ENCODE measurements at places on chromosomes 5 and 9.
A peak's percentile ranks its signal among the peaks of the same experiment; 100 is the strongest.

DNA sequence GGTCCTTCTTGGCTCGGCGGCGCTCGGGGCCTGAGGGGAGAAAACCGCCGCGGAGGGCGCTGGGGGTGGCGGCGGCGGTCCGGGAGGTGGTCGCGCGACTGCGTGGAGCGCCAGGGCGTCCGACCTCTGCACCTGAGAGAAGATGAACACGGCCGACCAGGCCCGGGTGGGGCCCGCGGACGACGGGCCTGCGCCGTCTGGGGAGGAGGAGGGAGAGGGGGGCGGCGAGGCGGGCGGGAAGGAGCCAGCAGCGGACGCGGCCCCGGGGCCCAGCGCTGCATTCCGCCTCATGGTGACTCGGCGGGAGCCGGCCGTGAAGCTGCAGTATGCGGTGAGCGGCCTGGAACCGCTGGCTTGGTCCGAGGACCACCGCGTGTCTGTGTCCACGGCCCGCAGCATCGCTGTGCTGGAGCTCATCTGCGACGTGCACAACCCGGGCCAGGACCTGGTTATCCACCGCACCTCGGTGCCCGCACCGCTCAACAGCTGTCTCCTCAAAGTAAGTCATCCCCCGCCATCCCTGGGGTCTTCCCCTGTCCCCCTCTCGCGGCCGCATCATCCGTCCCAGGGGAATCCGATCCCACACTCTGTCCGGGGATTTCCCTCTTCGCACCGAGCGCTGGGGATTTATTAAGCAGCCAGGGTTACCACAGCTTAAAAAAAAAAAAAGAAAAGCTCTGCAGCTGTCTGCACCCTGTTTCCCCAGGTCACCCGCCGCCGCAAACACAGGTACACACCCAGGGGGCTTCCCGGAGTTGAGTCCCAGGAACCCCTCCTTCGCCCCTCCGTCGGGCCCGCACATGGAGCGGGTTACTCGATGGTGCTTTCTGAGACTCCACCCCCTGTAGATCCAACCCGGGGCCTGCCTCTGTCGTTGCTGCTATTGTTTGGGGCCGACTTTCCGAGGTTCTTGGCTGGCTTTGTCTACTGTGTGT lies at the start of gene GTF3C4:
Gene GTF3C4, plus strand, starts transcription at position 8 of the 935 bp plus-strand sequence. Its CDS starts 135 bp downstream, at position 143.
- no peak for DNase-seq

GRCh38 chr5:161311965-161312364 lies 234.6 kb downstream of the GABRB2 start:
- no peak for DNase-seq

- DNase-seq: no peak
These were observed 154.6 kb upstream of the GHR start for GRCh38 chr5:42268630-42269029.

GRCh38 chr9:14547245-14548060 lies 145.8 kb downstream of the ZDHHC21 start:
- no peak for DNase-seq

DNA sequence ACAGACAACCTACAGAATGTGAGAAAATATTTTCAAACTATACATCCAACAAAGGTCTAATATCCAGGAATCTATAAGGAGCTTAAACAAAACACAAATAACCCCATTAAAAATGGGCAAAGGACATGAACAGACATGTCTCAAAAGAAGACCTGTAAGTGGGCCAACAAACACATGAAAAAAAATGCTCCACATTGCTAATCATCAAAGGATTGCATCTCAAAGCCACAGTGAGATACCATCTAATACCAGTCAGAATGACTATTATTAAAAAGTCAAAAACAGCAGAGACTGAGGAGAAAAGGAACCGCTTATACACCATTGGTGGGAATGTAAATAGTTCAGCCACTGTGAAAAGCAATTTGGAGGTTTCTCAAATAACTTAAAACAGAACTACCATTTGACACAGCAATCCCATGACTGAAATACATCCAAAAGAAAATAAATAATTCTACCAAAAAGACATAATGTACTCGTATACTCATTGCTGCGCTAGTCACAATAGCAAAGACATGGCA lies 39.1 kb upstream of the C5orf63 start:
- no peak for DNase-seq

DNA sequence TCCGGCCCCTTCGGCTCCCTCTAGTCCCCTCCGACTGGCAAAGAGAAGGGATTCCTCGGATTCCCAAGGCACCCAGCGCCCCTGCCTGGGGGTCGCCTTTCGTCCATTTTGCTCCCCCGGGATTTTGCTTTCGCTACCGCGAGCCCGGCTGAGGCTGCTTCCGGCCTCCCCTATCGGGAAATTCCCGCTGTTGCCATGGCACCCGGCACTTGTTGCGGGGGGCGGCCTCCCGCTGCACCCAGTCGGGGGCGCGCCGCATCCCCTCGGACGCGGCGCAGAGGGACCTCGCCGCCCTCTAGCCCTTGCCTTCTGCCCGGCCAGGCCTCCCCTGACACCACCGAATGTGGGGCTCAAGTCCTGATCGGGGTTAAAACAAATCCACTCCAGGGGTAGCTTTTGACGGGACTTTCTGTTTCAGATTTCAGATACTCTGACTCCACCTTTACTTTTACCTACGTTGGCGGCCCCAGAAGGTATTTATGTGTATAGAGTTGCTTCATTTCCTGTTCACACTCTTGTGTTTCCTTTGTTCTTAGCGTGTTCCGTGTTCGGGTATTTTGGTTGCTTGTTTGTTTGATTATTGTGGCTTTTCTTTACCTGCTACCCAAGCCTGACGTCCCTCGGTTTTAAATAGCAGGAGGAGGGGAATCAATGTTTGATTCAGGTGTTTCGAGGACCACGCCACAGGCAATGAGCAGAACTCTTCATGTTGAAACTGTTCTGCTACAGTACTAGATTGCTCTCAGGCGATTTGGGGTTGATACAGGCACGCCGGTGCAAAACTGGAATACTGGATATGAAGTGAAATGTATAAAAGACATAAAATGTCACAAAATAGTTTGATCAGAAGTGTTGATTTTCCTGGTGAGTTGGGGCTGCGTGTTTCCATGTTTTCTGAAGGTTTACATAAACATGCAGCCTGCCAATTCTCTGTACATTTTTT lies 1.5 kb downstream of the PARP8 start:
- DNase-seq: peak; percentile 75

DNA sequence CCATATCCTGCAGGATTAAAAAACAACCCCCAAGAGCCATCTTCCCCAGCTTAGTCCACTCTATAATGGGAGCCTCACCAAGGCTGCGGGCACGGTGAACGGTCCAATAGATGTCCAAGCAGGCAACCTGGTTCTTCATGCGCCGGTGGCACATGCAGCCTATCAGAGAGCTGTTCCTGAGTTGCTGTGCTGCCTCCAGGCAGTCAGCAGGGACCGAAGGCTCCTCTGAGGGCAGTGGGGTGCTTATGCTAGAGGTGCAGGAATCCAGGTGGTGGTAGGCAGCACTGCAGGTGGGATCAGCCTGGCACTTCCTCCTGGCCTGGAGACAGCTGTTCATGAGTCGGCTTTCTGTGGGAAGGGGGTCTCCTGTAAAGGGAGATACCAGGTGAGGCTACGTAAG lies 10.2 kb downstream of the GFRA3 start:
- DNase-seq: no peak

GRCh38 chr5:128825826-128826225 lies 139.5 kb upstream of the SLC27A6 start:
- no peak for DNase-seq

- DNase-seq: no peak
These were observed 33.6 kb downstream of the NR2F1 start for GRCh38 chr5:93616538-93617174.

- DNase-seq: no peak
These were observed 1.4 kb upstream of the CHSY3 start for GRCh38 chr5:129902816-129903215.

DNA sequence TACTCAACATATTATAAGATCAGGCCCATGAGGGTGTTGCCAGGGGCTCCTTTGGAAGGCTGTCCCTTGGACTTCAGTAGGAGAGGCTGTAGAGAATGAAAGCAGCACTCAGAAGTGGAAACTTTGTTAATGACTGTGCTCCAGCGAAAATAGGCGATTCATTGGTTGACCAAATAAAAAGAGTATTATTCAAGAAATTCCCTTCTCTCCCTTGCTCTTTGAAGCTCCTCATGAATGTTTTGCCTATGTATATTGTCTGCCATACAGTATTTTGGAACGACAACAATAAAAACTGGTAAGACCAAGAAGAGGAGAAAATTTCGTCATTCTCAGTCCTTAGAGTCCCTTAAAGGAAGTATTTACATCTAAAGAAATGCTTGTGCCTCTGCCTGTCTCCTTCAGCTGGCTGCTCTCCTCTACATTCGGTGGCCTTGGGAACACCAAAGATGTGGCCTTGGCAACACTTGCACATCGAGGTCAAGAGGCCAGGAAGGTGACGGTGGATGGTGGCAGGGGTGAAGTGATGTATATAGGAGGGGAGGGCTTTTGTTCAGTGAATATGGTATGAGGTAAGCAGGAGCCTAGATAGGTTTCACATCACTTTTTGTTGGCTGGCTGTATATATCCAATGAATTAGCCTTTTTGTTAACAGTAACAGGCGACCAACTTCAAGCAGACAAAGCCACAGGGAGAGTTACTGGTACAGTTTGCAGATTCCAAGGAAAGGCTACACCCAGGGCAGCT lies 95.0 kb upstream of the ACTBL2 start:
- DNase-seq: no peak

- DNase-seq: no peak
These were observed 40.2 kb downstream of the NAIF1 start for GRCh38 chr9:128026773-128027541.

DNA sequence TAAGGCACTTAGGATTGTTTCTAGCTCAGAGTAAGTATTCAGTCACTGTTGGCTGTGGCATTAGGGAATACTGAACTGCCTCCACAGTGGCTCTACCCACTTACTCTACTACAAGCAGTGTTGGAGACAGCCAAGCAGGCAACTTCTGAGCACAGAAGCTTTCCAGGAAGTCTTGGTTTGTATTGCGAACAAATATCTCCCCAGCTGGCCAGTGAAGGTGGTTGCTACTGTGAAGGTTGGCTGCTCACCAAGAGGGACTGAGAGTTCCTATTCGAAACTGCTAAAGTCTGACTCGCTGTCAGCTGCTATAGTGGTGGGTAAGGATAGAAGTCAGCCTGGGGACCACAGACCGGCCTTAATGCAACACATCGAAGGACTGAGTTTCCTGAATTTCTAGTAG lies 319.1 kb downstream of the KIF4B start:
- DNase-seq: no peak

GRCh38 chr9:17742067-17742466 lies 163.2 kb downstream of the SH3GL2 start:
- no peak for DNase-seq

DNA sequence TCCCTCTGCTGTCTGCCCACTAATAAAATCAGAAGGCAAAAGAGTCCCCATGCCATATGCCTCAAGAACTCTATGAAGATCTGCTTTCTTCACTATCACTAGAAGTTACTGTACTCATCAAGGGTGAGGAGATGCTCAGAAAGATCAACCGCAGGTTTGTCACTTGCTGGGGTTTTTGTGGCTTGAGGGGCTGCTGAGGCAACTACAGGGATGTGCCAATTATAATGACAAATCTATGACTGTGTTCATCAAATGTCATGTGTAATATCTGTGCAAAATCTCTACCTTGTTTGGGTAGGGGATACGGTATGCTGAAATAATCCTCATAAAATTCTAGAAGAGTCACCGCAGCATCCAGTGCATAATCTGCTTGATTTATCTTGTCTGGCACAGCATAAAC lies 13.0 kb downstream of the ERAP1 start:
- no peak for DNase-seq

GRCh38 chr9:134568116-134568515 lies 73.5 kb upstream of the COL5A1 start:
- DNase-seq: peak; percentile 23

GRCh38 chr5:179964015-179964414 lies 56.3 kb upstream of the TBC1D9B start:
- DNase-seq: no peak

- DNase-seq: no peak
These were observed 175.0 kb downstream of the MLLT3 start for GRCh38 chr9:20447291-20447690.

- peak; percentile 82 for DNase-seq
These were observed 1.7 kb downstream of the CBY3 start for GRCh38 chr5:179679014-179679674.

- DNase-seq: no peak
These were observed 1.4 kb upstream of the FTMT start for GRCh38 chr5:121850272-121850671.

GRCh38 chr5:127820910-127821553 lies 117.8 kb downstream of the CCDC192 start:
- no peak for DNase-seq

- DNase-seq: no peak
These were observed 790.1 kb upstream of the ZNF608 start for GRCh38 chr5:125536582-125536981.

DNA sequence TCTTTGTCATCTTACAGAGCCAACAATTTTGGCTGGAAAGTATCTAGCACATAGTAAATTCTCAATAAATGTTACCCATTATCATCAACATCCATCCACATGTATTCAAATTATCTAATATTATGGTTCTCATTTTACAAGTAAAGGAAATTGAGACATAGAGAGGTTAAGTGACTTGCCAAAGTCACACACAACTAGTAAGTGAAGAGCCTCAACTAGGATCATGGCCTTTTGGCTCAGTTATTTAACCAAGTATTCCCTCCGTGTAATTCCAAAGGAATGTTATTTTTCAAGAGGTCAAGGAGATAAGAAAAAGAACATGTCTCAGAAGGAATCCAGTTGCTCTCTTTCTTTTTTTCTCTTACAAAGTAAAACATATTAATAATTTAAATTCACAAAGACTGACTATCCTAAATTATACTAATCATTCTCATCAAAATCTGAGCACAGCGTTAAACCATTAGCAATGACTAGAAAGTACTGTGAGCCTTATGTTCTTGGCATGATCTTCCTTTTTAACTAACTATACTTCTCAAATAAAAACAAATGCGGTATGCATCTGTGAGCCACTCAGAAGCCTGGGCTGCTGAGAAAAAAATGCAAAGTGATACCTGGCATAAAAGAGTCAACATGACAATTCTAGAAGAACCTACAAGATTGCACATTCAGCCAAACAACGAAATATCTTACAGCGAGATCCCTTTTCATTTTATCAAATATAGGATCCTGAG lies 350.9 kb downstream of the GLIS3 start:
- DNase-seq: no peak

- peak; percentile 72 for DNase-seq
These were observed 297.4 kb upstream of the ZNF608 start for GRCh38 chr5:125043781-125044391.

GRCh38 chr5:178387856-178388190 lies 155.2 kb upstream of the PHYKPL start:
- DNase-seq: no peak

DNA sequence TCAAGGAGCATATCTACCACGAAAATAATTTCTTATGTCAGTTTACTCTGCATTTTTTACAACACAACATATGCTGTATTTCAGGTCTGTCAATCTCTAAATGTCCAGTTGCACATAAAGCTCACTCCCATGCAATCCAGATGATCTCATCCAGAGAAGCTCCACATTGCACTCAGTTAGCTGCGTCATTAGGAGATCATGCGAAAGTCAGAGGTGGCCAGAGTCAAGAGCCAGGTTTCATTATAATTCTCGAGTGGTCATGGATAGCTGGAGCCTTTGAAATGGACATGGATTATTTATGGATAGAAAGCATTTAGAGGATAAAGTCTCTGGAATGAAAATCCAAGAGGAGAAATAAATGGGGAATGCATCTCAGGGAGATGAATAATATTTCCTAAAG lies 232.3 kb downstream of the GAS1 start:
- no peak for DNase-seq

- no peak for DNase-seq
These were observed at the start of gene HEMGN for GRCh38 chr9:97938081-97938644. HEMGN (minus strand) TSS chr9:97938172; CDS start chr9:97938136, 36 bp downstream.

Measured in left forelimb (tissue), 1 donor.